ENCODE measurements at places on chromosomes 12 and 14. TPM values are rescaled to one million over a fixed set of nuclear protein-coding genes. Genes with fewer than 3 reads are reported as not detected.

KRT85 gene
- not detected for total RNA-seq

ABCD2 gene
- total RNA-seq, result 0.14 TPM

HOTAIR gene
- total RNA-seq, result not detected

INHBC gene
- not detected for total RNA-seq

AMDHD1 gene
- 0.14 TPM for total RNA-seq
